ENCODE measurements at places on chromosomes 13 and 19.

DNA sequence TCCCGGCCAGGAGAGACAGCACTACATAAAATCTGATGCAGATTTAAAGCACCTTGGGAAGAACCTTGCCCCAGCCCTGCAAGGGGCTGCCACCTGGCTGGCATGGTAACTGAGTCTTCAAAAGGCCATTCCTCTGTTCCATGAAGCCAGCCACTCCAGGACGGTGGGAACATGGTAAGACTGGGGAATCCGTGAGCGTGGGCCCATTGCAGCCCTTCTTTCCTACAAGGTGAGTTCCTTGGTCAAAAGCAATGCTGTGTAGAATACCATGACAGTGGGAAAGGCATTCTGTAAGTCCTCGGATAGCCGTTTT, 121.3 kb downstream of the SOX1 start:
- DNase-seq = no peak

GRCh38 chr19:1259206-1259875, 9.8 kb upstream of the CIRBP start:
- peak; percentile 94 for DNase-seq

GRCh38 chr13:42751693-42752092, 29.7 kb upstream of the FAM216B start:
- no peak for DNase-seq

DNA sequence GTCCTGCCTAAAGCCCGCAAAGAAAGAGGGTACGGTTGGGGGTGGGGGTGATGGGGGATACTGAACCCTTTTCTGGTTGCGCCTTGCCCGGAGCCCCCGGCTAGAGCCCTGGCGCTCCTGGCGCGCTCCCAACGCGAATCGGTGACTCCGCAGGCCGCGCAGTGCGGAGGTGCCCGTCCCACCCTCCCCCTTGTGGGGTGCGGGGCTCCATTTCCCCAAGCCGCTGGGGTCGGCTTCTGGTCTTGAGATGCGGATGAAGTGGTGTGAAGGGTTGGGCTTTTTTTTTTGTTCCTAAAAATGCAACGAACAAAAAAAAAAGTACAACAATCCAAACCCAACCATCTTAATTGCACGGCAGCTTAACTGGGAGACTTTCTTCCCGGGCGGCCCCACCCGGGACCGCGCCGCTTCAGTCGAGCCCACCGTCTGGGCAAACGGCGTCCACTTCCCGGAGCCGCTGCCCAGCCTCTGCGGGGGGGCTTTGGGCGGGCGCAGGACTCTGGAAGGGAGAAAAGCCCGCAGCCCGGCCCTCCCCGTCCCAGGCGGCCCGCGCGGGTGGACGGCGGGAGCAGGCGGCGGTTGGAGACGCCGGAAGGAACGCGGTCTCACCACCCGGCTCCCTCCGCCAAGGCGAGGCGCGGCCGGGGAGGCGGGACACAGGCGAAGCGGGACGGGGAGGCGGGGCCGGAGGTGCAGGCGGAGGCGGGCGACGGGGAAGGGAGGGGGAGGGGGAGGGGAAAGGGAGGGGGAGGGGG, 504 bp upstream of the TRIM13 start:
- peak; percentile 97 for DNase-seq

DNA sequence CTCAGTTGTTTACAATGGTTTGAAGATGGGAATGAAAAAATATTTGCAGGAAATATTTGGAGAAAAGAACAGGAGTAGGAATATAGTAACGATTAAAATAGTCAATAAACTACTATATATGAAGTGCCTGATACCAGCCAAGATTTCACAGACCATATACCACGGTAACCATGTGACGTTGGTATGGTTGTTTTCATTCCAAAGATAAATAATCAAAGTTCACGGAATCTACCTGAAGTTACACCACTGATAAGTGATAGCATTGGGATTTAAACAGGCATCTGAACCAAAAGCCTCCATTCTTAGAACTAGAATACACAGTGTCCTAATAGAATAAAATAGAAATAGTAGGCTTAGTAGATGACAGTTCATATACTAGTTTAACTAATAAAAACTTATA, 123.5 kb downstream of the RBM26 start:
- no peak for DNase-seq

- no peak for DNase-seq
These were observed 40.1 kb downstream of the RGCC start for GRCh38 chr13:41497436-41497835.

- no peak for DNase-seq
These were observed 21.8 kb upstream of the OBI1 start for GRCh38 chr13:78680576-78681350.

- DNase-seq = no peak
These were observed 226.4 kb downstream of the COG6 start for GRCh38 chr13:39881887-39882286.

DNA sequence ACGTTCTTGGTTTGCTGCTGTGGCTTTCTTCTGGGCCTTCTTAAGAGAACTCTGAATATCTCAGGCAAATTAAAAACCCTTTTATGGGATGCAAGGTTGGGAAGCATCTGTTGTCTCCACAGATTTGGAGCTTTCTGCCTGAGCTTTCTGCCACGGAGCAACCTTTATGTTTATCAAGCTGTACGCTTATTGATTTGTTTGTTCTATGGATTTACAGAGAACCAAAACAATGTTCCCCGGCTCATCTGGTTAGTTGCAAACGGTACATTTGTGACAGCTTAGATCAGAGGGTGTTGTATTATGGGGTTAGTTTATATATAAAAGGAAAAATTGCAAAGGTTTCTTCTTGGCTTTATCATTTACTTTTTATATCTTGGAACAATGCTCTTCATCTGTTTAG, 479.6 kb downstream of the DIAPH3 start:
- DNase-seq = no peak

GRCh38 chr13:27186295-27186694, 14.7 kb upstream of the USP12 start:
- no peak for DNase-seq

GRCh38 chr13:109610517-109610916, 175.9 kb downstream of the IRS2 start:
- peak; percentile 72 for DNase-seq

Measured in activated CD4-positive, alpha-beta T cell treated with anti-CD3 and anti-CD28 coated beads, Interleukin-2, amount 10 ng/mL, durations not matched to agents 24 days and 14 days (primary cell).